ENCODE measurements at places on chromosomes 12 and 14. TPM values are rescaled to one million over a fixed set of nuclear protein-coding genes. Genes with fewer than 3 reads are reported as not detected.
A peak's percentile ranks its signal among the peaks of the same experiment; 100 is the strongest.

GRCh38 chr12:53803194-53803593 is 51.4 kb upstream of the CISTR start:
- DNase-seq: no peak
- peaks cover 4% of the 10 kb centered on the region for H3K4me1 ChIP-seq
- H3K36me3 ChIP-seq: no peaks in the 10 kb centered on the region
- peaks cover 28% of the 10 kb centered on the region for H3K27me3 ChIP-seq

DNA sequence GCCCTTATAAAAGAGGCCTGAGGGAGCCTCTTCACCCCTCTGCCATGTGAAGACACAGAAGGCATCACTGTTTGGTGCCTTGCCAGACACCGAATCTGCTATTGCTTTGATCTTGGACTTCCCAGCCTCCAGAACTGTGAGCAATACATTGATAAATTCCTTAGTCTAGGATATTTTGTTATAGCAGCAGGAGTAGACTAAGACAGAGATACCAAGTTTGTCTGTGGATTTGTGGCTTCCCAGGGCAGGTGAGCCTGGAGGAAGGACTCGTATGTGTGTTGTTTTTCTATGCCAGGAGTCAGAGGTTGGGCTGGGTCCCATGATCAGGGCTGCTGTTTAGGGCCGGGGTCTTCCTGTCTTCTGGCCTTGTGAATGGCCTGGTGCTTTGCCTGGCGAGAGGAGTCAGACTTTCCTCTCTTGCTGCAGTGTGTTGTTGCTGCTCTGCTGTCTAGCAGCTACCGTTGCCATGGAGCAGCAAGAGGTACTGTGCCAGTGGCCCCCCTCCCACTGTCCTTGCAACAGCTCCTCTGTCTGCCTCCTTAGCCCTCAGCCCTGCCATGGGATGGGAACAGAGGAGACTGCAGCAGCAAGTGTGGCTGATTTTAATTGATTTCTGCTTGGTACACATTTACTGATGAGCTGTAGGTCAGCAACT is 111.2 kb downstream of the CHST11 start:
- H3K27me3 ChIP-seq: no peaks in the 10 kb centered on the region
- DNase-seq: no peak
- H3K4me3 ChIP-seq: no peak overlapping the region
- H3K4me1 ChIP-seq: peaks cover 6% of the 10 kb centered on the region

GPD1 gene
- total RNA-seq: 0.59 TPM

POTEG gene
- total RNA-seq: not detected

NOVA1 gene
- total RNA-seq: 8.9 TPM

PTHLH gene
- total RNA-seq: 53.5 TPM

SLC38A4 gene
- 1.5 TPM for total RNA-seq

DNA sequence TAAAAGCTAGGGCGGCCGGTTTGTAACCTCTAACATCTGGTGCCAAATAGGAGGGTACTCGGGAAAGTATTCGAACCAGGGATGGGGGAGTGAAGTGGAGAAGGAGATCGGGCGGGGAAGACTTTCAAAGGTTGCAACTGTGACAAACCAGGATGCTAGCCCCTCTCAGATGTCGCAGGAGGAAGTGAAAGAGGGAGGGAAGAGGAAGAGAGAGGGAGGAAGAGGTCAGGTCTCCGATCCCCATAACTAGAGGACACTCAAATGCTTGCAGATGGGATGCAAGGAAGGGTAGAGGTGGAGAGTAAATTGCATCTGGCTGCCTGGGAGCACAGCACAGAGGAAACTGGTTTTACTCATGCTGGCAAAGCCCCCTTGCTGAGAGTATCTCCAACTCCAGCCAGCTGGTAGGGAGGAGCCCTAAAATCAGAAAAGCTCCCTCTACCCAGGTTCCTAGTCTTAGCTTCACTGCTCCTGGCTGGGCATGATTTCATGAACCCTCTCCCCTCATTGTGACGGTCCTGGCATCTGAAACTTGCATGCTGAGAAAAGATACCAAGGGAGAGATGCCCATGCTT is 696.7 kb upstream of the TBX3 start:
- no peaks in the 10 kb centered on the region for H3K27me3 ChIP-seq
- peaks cover 9% of the 10 kb centered on the region for H3K4me1 ChIP-seq

SOAT2 gene
- total RNA-seq: not detected

GRCh38 chr12:105524961-105525360 is 194.5 kb downstream of the C12orf75 start:
- H3K27me3 ChIP-seq: no peaks in the 10 kb centered on the region
- DNase-seq: peak; percentile 10
- H3K27ac ChIP-seq: no peak overlapping the region
- H3K4me1 ChIP-seq: peaks cover 19% of the 10 kb centered on the region

- no peak for DNase-seq
- H3K4me3 ChIP-seq: no peak overlapping the region
- no peaks in the 10 kb centered on the region for H3K4me1 ChIP-seq
- no peaks in the 10 kb centered on the region for H3K36me3 ChIP-seq
- H3K27me3 ChIP-seq: no peaks in the 10 kb centered on the region
These were observed 82.0 kb downstream of the CATSPERB start for GRCh38 chr14:91649930-91650329.

ISCA2 gene
- total RNA-seq: 23.6 TPM

HCAR1 gene
- not detected for total RNA-seq

- H3K36me3 ChIP-seq: no peaks in the 10 kb centered on the region
- H3K4me1 ChIP-seq: no peaks in the 10 kb centered on the region
- H3K4me3 ChIP-seq: no peak overlapping the region
- H3K27ac ChIP-seq: no peak overlapping the region
- no peak for DNase-seq
- no peaks in the 10 kb centered on the region for H3K27me3 ChIP-seq
These were observed 57.0 kb upstream of the ATF7IP start for GRCh38 chr12:14308516-14308915.

- H3K36me3 ChIP-seq: no peaks in the 10 kb centered on the region
- H3K4me1 ChIP-seq: peaks cover 19% of the 10 kb centered on the region
- DNase-seq: no peak
- H3K27ac ChIP-seq: no peak overlapping the region
- H3K4me3 ChIP-seq: no peak overlapping the region
- H3K27me3 ChIP-seq: no peaks in the 10 kb centered on the region
These were observed 17.8 kb upstream of the LGALS3 start for GRCh38 chr14:55111122-55111708.

GRCh38 chr12:46577063-46577776 is 204.6 kb upstream of the SLC38A2 start:
- no peak overlapping the region for H3K27ac ChIP-seq
- no peaks in the 10 kb centered on the region for H3K27me3 ChIP-seq
- DNase-seq: no peak

GRCh38 chr12:67650388-67651131 is 2.0 kb downstream of the DYRK2 start:
- peaks cover 16% of the 10 kb centered on the region for H3K4me1 ChIP-seq
- peak overlapping the region; percentile 85 for H3K27ac ChIP-seq
- DNase-seq: no peak
- peak overlapping the region; percentile 76 for H3K4me3 ChIP-seq
- peaks cover under 1% of the 10 kb centered on the region for H3K36me3 ChIP-seq
- H3K27me3 ChIP-seq: no peaks in the 10 kb centered on the region

DNA sequence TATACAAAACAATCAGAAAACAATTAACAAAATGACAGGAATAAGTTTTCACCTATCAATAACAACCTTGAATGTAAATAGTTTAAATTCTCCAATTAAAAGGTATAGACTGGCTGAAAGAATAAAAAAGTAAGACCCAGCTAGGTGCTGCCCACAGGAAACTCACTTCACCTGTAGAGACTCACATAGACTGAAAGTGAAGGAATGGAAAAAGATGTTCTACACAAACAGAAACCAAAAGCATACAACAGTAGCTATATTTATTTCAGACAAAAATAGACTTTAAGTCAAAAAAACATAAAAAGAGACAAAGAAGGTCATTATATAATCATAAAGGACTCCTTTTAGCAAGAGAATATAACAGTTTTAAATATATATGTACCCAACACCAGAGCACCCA is 152.4 kb upstream of the PWP1 start:
- no peaks in the 10 kb centered on the region for H3K27me3 ChIP-seq
- no peak overlapping the region for H3K4me3 ChIP-seq
- DNase-seq: no peak
- H3K36me3 ChIP-seq: no peaks in the 10 kb centered on the region
- H3K4me1 ChIP-seq: no peaks in the 10 kb centered on the region

DNA sequence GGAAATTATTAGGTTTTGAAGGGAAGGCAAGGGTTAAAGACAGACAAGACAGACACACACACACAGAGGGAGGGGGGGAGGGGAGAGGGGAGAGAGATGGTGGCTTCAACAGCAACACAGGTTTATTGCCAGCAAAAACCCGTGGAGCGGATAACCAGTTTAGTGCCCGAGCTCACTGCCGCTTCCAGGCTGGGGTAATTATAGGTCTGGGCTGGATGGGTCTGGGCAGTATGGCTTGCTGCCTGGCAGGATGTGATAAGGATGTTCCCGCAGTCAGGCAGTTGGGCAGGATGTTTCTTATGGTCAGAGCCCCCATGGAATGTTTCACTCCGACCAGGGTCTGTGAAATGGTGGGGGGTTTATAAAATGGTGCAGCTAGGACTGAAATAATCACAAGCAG is 4.4 kb upstream of the TDRD9 start:
- H3K27me3 ChIP-seq: no peaks in the 10 kb centered on the region
- H3K27ac ChIP-seq: no peak overlapping the region
- no peaks in the 10 kb centered on the region for H3K4me1 ChIP-seq
- DNase-seq: no peak

DNA sequence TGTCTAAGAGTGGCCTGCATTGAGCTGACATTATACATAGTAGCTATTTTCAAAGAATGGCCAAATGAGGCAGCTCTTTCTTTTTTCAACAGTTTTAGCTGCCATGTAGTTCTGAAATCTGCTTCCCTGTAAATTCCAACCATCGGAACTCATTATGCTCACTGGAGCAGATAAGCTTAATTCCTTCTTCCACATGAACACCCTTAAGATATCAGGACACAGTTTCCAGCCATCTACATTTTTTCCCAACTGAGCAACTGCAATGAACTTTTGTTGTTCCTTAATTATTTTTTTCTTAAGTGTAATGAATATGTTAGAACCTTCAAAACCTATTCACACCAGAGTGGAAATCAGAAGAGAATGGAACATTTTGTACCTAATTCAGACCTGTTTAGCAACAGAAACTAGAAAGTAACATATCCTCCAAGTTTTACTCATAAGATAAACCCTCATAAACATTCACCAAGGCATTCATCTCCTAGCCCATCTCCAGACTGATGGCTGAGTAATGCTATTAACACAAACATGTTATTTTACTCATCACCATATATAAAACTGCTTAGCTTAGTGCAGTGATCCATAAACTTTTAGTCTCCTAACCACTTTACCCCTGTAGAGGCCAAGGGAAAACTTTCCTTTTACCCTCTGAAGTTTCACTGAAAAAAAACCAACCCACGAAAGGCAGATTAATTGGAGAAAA is 296.1 kb upstream of the SYT1 start:
- no peaks in the 10 kb centered on the region for H3K36me3 ChIP-seq
- no peak overlapping the region for H3K4me3 ChIP-seq
- peak overlapping the region; percentile 8 for H3K27ac ChIP-seq
- peak; percentile 80 for DNase-seq
- H3K27me3 ChIP-seq: no peaks in the 10 kb centered on the region
- H3K4me1 ChIP-seq: peaks cover 3% of the 10 kb centered on the region

- no peak overlapping the region for H3K27ac ChIP-seq
- H3K4me3 ChIP-seq: no peak overlapping the region
- H3K27me3 ChIP-seq: no peaks in the 10 kb centered on the region
- no peaks in the 10 kb centered on the region for H3K4me1 ChIP-seq
- no peak for DNase-seq
These were observed 41.3 kb downstream of the CAPS2 start for GRCh38 chr12:75288860-75289259.

GZMB gene
- total RNA-seq: not detected

DNA sequence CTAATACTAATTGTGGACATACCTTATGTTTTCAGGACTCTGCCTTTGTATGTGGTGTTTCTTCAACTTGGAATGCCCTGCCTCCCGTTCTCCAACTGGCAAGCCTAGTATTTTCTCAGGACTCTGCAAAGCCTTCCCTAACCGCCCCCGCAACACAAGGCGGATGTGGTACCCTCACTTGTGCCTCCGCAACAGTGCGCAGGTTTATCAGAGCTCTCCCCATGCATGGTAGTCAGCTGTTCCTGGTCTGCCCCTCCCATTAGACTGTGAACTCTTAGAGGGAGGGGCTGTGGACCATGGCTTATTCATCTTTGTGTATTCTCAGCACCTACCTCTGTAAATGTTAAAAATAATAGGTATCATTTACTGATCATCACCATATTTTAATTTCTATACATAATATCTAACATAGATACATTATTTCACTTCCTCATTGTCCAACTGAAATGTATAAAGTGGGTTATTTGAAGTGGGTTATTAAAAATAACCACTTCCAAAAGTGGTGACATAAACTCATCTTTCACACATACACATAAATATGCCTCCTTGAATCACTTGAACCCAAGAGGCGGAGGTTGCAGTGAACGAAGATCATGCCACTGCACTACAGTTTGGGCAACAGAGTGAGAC is 9.0 kb downstream of the LPAR5 start:
- H3K27ac ChIP-seq: no peak overlapping the region
- no peak overlapping the region for H3K4me3 ChIP-seq
- H3K27me3 ChIP-seq: no peaks in the 10 kb centered on the region
- no peaks in the 10 kb centered on the region for H3K36me3 ChIP-seq
- no peak for DNase-seq

DNA sequence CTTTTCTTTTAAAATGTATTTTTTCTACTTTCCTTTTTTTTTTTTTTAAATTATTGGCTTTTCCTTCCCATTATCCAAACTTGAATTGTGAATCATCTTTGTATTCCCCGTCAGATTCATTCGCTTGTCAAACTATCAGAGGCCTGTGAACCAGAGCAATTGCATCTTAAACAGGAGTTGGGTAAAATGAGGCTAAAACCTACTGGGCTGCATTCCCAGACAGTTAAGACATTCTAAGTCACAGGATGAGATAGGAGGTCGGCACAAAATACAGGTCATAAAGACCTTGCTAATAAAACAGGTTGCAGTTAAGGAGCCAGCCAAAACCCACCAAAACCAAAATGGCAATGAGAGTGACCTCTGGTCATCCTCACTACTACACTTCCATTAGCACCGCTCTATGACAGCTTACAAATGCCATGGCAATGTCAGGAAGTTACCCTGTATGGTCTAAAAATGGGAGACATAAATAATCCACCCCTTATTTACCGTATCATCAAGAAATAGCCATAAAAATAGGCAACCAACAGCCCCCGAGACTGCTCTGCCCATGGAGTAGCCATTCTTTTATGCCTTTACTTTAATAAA is 19.9 kb downstream of the FUT8 start:
- H3K27ac ChIP-seq: peak overlapping the region; percentile 47
- no peaks in the 10 kb centered on the region for H3K36me3 ChIP-seq
- H3K4me1 ChIP-seq: peaks cover 21% of the 10 kb centered on the region
- H3K27me3 ChIP-seq: no peaks in the 10 kb centered on the region
- DNase-seq: peak; percentile 72

- no peaks in the 10 kb centered on the region for H3K4me1 ChIP-seq
- no peak overlapping the region for H3K27ac ChIP-seq
- H3K36me3 ChIP-seq: no peaks in the 10 kb centered on the region
- H3K27me3 ChIP-seq: no peaks in the 10 kb centered on the region
- no peak for DNase-seq
- no peak overlapping the region for H3K4me3 ChIP-seq
These were observed 63.8 kb downstream of the ADGRD1 start for GRCh38 chr12:131017477-131017991.

DNA sequence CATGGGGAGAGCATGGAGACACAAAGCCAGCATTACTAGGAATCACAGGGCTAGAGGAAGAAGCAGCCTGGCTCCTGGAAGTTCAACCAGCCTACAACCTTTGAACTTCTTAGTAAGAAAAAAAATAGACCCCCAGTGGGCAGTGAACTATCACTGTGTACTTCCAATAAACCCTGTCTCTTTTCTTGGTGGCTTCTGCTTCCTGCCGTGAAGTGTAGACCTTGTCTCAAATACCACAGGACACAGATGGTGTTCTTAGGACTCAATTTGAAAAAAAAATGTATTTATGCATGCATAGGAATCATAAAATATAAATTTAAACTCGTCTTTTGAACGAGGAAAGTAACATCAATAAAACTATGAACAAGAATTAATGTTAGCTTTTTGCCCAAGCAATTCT is 3.6 kb upstream of the PTGER2 start:
- no peak overlapping the region for H3K27ac ChIP-seq
- DNase-seq: no peak

All from astrocyte (in vitro differentiated cells and primary cell).